Activated naive CD8-positive, alpha-beta T cell treated with anti-CD3 and anti-CD28 coated beads for 36 hours (primary cell): ENCODE measurements at places on chromosomes 4 and X. TPM values are rescaled to one million over a fixed set of nuclear protein-coding genes. Genes with fewer than 3 reads are reported as not detected.

Gene ESX1
- not detected for total RNA-seq

Gene PF4V1
- not detected for total RNA-seq

Gene UGT2B10
- not detected for total RNA-seq

Gene ABCD1
- total RNA-seq, result 4.3 TPM

Gene RRH
- total RNA-seq, result not detected

Gene XKRX
- total RNA-seq, result 0.60 TPM

Gene SPACA5
- total RNA-seq, result not detected

Gene RCHY1
- 29.9 TPM for total RNA-seq

Gene DCLK2
- not detected for total RNA-seq

Gene RIBC1
- total RNA-seq, result 1.1 TPM

Gene OTUD6A
- total RNA-seq, result not detected

Gene BMX
- not detected for total RNA-seq

Gene PAGE1
- not detected for total RNA-seq
